ENCODE measurements at places on chromosomes 3 and 15. TPM values are rescaled to one million over a fixed set of nuclear protein-coding genes. Genes with fewer than 3 reads are reported as not detected.

DNA sequence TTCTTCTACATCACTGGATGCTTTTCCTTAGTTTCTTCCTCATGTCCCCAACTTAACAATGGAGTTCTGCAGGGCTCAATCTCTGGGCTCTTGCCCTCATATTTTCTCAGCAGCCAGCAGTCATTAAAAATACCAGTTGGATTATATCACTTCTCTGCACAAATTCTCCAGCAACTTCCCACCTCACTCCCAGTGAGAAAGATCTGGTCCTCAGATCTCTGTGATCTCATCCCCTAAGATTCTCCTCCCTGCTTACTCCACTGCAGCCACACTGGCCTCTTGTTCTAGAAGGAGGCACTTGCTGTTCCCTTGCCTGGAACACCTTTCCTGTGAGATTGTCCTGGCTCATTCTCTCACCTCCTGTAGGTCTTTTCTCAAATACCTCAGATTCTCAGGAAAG, 6.1 kb downstream of the ERICH6 start:
- DNase-seq = no peak

GRCh38 chr3:16126634-16127033, 47.8 kb upstream of the GALNT15 start:
- no peak for DNase-seq

DNA sequence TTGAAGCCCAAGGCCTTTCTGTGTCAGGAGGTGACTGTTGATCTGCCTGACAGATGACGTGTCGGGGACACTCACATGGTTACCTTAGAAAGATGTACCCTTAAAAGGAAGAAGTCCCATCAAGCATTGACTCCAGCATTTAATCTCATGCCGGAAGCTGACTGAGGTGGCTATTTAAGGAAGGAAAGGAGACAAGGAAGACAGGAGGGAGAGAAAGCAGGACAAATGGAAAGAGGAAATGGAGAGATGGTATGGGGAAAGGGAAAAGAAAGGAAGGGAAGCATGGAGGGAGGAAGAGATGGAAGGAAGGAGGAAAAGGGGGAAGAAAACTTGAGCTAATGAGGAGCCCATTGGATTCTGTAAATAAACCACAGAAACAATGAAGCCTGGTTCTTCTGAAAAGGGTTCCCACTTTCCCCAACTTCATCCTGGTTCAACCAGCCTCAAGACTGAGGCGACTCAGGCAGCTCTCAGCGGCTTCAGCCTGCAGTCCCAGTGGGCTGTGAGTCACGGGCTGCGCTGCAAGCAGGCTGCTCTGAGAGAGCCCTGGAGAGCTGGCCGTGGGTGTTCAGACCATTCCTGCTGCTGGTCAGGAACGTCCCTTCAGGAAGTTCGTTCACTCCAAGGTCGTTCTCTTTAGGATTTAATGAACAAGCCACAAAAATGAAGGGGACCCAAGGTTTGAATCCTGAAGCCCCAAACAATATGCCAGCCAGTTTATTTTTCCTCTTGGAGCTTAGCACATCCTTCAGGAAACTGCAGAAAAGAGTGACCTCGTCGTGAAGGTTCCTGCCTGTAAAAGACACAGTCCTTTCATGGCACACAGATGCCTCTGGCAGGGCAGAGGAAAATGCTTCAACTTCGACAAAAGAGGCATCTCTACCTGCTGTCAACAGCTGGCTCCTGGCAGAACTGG, 69.6 kb upstream of the THBS1 start:
- no peak for DNase-seq

DNA sequence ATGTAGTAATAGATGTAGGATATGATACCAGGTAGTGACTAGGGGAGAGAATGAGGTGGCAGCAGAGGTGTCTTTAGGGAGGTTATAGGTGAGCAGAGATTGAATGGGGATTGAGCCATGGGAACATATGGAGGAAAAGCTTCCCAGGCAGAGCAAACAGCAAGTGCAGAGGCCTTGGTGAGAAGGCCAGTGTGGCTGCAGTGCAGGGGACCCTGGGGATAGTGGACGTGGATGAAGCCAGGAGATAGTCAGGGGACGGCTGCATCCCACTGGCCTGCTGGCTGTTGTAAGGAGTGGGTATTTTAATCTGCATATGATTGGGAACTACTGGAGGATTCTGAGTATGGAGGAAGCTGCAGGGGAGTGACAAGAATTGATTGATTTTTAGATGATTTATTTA, 62.7 kb upstream of the TRAK1 start:
- DNase-seq = no peak

DNA sequence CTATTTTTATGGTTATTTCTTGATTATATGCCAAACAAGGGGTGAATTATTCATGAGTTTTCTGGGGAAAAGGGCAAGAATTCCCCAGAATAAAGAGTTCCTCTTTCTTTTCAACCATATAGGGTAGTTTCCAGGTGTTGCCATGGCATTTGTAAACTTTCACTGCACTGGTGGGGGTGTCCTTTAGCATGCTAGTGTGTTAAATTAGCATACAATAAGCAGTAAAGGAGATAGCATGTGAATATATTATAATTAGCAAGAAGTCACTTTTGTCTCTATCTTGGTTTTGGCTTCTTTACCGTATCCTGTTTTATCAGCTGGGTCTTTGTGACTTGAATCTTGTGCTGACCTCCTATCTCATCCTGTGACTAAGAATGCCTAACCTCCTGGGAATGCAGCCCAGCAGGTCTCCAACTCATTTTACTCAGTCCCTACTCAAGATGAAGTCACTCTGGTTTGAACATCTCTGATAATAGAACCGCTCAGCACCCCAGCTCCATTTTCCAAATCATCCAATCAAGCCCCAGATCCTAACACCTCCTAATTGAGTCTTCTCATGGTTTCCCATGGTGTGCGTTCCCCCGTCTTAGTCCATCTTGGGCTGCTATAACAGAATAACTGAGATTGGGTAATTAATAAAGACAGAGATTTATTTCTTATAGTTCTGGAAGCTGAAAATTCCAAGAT, 3.4 kb upstream of the SELENOT start:
- no peak for DNase-seq

DNA sequence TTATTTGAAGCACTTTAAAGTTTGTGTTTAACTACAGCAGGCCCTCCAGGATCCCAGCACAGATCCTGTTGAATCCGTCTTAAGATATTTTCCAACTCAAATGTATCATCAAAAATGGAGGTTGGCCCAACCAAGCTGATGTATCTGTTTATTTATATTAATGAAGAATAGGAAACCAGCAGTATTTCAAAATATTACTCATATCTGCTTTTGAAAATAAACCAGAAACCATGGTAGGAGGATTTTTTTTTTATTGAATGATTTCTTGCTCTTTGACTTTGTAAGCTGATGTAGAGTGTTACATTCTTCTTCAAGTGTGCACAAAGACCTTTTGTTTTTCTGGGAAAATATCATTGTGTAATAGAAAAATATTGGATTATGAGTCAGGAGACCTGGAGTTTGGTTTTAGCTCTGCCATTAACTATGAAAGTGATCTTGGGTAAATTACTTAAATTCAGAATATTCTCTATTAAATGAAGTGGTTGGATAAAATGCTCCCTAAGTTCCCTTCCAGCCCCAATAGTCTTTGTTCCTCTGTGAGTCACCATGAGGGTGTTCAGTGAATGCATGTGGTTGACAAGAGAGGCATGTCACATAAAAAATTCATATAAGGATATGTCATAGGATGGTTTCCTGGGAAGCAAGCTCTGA, 221.3 kb upstream of the GAP43 start:
- no peak for DNase-seq

GRCh38 chr3:5347486-5347885, 160.0 kb downstream of the EDEM1 start:
- DNase-seq = no peak

DNA sequence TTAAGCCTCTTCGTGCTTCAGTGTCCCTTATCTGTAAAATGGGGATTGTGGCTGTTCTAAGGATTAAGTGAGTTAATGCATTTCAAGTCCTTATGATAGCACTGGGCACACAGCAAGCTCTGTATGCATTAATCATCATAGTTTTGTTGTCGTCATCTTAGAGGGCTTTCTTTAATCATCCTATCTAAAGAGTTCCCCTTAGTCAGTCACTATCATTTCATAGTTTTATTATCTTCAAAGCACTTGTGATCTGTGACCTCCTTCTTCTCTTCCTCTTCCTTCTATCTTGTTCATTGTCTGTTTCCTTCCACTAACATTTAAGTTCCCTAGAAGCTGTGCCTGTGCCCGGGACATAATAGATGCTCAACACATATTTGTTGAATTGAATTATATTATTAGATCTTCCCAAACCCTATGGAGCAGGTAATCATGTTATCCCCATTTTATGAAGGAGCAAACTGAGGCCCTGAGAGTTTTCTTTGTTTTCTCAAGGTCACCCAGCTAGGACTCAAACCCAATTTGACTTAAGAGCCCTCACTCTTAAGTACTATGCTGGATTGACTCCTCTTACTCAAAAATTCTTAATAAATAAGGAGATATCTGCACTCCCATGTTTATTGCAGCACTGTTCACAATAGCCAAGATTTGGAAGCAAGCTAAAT, 24.1 kb downstream of the DUOX2 start:
- DNase-seq = no peak

- no peak for DNase-seq
Observed at GRCh38 chr3:99625237-99625622, 13.2 kb upstream of the COL8A1 start.

- DNase-seq = no peak
Observed at GRCh38 chr3:194638991-194639605, 5.9 kb upstream of the TMEM44 start.

GRCh38 chr3:175672119-175672689, 813.1 kb downstream of the NAALADL2 start:
- DNase-seq = no peak

- DNase-seq = no peak
Observed at GRCh38 chr3:143302638-143303171, 183.1 kb downstream of the CHST2 start.

- DNase-seq = no peak
Observed at GRCh38 chr3:15795651-15796308, 2.0 kb downstream of the ANKRD28 start.

Gene ROPN1B
- total RNA-seq = not detected

GRCh38 chr3:167929968-167930367, 165.8 kb downstream of the GOLIM4 start:
- DNase-seq = no peak

GRCh38 chr15:100189849-100190248, 151.9 kb downstream of the ADAMTS17 start:
- DNase-seq = no peak

Gene CYP8B1
- total RNA-seq = not detected

GRCh38 chr3:112598731-112599130, 36.9 kb downstream of the SLC35A5 start:
- DNase-seq = no peak

- DNase-seq = peak; percentile 82
Observed at GRCh38 chr3:36944641-36945270, at the start of gene TRANK1. TRANK1 (minus strand) TSS chr3:36945054; CDS start chr3:36944809, 245 bp downstream.

- DNase-seq = no peak
Observed at GRCh38 chr3:44885618-44886017, 11.2 kb downstream of the TGM4 start.

DNA sequence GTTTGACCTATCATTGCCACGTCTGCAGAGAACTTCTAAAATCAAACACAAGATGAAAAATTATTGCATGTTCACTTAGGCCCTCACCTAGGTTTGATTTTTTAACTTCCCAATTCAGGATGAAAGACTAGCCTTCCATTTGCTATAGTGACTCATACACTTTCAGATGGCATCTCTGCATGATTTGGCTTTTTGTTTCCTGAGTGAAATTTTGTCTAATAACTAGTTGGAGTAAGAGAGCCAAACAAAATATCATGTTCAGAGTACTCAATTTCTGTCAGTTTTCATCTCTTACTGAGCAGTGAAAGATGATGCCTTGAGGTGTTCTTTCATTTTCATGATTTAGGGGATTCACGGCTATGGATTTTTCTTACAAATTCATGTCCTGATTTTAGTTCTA, 122.9 kb downstream of the NSUN3 start:
- no peak for DNase-seq

Gene CACNA1D
- total RNA-seq = 0.61 TPM

DNA sequence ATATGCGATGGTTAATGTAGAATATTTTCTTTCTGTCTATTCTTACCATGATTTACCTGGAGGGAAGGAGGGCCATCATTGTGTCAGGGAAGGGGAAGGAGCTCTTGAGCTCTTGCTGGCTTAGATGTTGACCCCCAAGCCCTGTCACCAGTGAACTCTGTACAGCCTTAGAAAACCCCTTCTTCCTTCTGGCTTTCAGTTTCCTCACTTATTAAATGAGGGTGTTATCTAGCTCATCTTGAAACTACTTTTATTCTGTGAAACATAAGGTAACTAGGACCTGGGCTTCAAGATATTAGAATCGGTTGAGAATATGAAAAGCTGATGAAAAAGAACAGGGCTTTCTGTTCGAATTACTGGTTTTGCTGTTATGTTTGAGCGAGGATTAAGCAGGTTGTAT, 25.1 kb upstream of the UTS2B start:
- DNase-seq = no peak

- DNase-seq = no peak
Observed at GRCh38 chr3:38545550-38545949, 49.4 kb downstream of the EXOG start.

GRCh38 chr3:66312039-66312438, 91.2 kb downstream of the SLC25A26 start:
- no peak for DNase-seq

DNA sequence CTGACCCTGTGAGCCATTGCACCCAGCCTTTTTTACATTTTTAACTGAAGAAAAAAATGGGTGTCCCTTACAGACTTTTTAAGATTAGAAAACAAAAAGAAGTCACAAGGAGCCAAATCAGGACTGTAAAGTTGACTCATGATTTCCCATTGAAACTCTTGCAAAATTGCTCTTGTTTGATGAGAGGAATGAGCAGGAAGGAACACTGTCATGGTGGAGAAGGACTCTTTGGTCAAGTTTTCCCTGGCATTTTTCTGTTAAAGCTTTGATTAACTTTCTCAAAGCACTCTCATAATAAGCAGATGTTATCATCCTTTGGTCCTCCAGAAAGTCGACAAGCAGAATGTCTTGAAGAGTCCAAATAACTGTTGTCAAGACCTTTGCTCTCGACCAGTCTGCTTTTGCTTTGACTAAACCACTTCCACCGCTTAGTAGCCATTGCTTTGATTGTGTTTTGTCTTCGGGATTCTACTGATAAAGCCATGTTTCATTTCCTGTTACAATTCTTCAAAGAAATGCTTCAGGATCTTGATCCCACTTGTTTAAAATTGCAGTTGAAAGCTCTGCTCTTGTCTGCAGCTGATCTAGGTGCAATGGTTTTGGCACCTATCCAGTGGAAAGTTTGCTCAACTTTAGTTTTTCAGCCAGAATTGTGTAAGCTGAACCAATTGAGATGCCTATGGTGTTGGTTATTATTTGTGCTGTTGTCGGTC, 369.4 kb downstream of the MAGI1 start:
- no peak for DNase-seq

All from naive thymus-derived CD4-positive, alpha-beta T cell (primary cell).